ENCODE measurements at places on chromosomes 16 and 17. TPM values are rescaled to one million over a fixed set of nuclear protein-coding genes. Genes with fewer than 3 reads are reported as not detected.

Gene PRR35
- 0.39 TPM for total RNA-seq

Gene AOC2
- 0.79 TPM for total RNA-seq

Gene ADAMTS18
- not detected for total RNA-seq

Gene MIEF2
- 18.1 TPM for total RNA-seq

Gene TMC8
- under 0.01 TPM for total RNA-seq

Gene KRT13
- 2.5 TPM for total RNA-seq

Gene ZNF500
- 17.8 TPM for total RNA-seq

Gene NTN3
- total RNA-seq, result 1.6 TPM

Gene CCT6B
- total RNA-seq, result 3.1 TPM

Gene MOSMO
- 8.6 TPM for total RNA-seq

Gene NME1
- 9.8 TPM for total RNA-seq

Gene MARCHF10
- total RNA-seq, result 1.6 TPM

Gene NAGS
- 2.4 TPM for total RNA-seq

Gene KCNH6
- not detected for total RNA-seq

Gene SEPTIN1
- 0.39 TPM for total RNA-seq

Gene ABCA8
- 0.76 TPM for total RNA-seq

Gene TPSB2
- not detected for total RNA-seq

Gene KCNJ12
- 0.39 TPM for total RNA-seq

Gene CD300A
- not detected for total RNA-seq

Gene MRPL45
- 43.6 TPM for total RNA-seq

Gene PYY
- total RNA-seq, result not detected

Gene HYDIN
- 2.0 TPM for total RNA-seq

Gene ZNF785
- 14.1 TPM for total RNA-seq

Gene CSH1
- total RNA-seq, result not detected

Gene MYH3
- total RNA-seq, result 1.6 TPM

Gene TMEM98
- total RNA-seq, result 58.1 TPM

Gene NPIPA2
- not detected for total RNA-seq

Gene STAT5B
- 9.4 TPM for total RNA-seq

Gene DLG4
- 11.8 TPM for total RNA-seq

Gene MT1E
- total RNA-seq, result 52.9 TPM

Gene PRKCB
- total RNA-seq, result not detected

Gene RNF167
- total RNA-seq, result 60.9 TPM

Gene KDM6B
- total RNA-seq, result 4.9 TPM

Gene CNGB1
- total RNA-seq, result not detected

Gene GRIN2A
- not detected for total RNA-seq

Gene ACAP1
- total RNA-seq, result under 0.01 TPM

Gene TSNAXIP1
- total RNA-seq, result 0.11 TPM

Gene ATP6V0D1
- total RNA-seq, result 85.2 TPM

Gene EPN3
- total RNA-seq, result 40.0 TPM

Gene FAM20A
- not detected for total RNA-seq

Gene CD300LB
- total RNA-seq, result not detected

Gene EVPL
- total RNA-seq, result 33.3 TPM
